ENCODE measurements at places on chromosomes 11 and 22.

- no peak for DNase-seq
Measured at GRCh38 chr11:107545101-107545514, 20.4 kb downstream of the ALKBH8 start.

GRCh38 chr11:15228331-15228849, 113.7 kb downstream of the INSC start:
- no peak for DNase-seq

- no peak for DNase-seq
Measured at GRCh38 chr22:20975541-20976290, 6.4 kb upstream of the LZTR1 start.

DNA sequence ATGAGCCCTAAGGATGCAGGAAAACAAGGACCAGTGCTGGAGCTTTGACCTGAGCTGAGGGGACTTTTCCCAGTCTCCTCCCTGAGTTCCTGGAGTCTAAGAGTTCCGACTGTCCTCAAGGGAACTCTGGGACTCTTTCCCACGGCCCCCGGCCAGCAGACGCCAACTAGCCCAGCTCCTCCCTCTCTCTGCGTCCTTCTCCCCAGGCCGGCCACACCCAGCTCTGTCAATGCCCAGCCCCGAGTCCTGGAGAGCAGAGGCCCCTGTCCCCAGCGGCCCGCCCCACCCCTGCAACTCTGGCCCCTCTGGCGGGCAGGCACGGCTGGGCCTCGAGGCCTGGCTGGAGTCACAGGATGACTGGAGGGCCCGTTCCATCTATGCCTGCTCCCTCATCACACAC, 29.8 kb downstream of the NECTIN1 start:
- no peak for DNase-seq

DNA sequence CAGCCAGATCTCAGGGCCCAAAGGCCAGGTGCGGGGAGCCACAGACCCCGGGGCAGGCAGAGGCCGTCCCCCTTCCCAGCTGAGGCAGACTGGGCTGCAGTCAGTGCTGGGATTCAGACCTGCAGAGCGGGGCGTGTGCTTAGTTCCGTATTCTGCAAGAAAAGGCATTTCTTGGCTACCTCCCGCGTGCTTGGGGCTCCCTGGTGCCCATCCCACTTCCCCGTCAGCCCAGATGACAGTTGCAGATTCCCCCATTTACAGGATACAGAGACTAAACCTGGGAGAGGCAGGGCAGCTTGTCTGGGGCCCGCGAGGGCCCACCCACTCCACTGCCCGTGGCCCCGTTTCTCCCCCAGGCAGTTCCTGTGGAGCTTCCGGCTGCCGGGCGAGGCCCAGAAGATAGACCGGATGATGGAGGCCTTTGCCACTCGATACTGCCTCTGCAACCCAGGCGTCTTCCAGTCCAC, 18.3 kb downstream of the CYTH4 start:
- no peak for DNase-seq

DNA sequence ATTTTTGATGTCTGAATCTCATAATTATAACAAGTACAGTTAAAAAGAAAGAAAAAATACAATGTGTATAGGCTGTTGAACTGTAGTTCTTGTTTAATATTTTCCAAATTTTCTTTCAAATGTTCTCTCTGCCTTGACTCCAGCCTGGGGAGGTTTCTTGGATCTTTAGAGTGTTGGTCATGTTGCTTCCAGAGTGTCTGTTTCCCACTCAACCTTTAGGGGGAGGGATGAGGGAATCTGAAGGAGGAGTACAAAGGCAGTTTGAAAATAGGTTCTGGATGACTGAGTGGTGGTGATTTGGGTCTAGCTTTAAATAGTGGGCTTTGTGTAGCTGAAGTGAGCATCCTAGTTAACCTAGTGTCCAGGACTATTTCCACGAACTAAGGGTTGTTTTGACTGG, 2.0 kb downstream of the CTNND1 start:
- no peak for DNase-seq

- DNase-seq = no peak
Measured at GRCh38 chr22:36197514-36198146, 4.0 kb downstream of the APOL4 start.

DNA sequence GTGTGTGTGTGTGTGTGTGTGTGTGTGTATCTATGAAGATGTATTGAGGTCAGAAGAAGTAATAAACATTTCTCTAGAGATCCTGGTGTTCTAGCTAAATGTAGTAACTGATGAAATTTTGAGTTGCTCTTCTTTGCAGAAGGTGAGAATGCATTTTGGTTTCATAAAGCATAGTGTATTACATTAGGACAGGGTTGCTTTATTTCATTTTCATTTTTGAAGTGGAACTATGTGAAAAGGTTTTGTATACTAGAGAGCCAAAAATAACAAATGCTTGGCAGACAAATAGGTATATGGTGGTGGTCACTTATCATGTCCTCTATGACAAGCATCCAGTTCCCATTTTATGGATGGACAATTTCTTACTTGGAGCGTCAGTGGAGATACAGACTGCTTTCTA, 99.0 kb downstream of the CASP12 start:
- DNase-seq = no peak

- DNase-seq = no peak
Measured at GRCh38 chr11:119724956-119725355, 4.0 kb downstream of the NECTIN1 start.

- DNase-seq = no peak
Measured at GRCh38 chr11:106379265-106379664, 301.8 kb downstream of the AASDHPPT start.

GRCh38 chr22:31491218-31491962, 1.7 kb upstream of the EIF4ENIF1 start:
- no peak for DNase-seq

DNA sequence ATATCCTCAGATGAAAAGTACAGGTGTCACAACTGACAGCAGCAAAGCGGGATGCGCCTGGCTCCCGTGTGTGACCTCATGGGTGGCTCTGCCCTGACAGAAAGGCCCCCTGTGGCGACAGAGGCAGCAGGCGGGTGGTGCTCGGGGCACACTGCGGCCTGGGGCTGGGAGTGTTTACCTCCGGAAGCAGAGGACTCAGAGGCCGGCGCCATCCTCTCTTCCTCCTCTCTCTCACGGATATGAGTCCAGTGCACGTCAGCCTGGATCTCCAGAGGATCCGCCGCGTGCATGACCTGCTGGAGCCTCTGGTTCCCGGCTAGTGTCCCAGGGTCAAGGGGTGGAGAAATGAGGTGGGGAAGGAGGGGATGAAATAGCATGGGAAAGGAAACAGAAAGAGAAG, 53.2 kb upstream of the BID start:
- no peak for DNase-seq
